NCI-H510A (cell line): ENCODE measurements at places on chromosomes 3 and 15.

DNA sequence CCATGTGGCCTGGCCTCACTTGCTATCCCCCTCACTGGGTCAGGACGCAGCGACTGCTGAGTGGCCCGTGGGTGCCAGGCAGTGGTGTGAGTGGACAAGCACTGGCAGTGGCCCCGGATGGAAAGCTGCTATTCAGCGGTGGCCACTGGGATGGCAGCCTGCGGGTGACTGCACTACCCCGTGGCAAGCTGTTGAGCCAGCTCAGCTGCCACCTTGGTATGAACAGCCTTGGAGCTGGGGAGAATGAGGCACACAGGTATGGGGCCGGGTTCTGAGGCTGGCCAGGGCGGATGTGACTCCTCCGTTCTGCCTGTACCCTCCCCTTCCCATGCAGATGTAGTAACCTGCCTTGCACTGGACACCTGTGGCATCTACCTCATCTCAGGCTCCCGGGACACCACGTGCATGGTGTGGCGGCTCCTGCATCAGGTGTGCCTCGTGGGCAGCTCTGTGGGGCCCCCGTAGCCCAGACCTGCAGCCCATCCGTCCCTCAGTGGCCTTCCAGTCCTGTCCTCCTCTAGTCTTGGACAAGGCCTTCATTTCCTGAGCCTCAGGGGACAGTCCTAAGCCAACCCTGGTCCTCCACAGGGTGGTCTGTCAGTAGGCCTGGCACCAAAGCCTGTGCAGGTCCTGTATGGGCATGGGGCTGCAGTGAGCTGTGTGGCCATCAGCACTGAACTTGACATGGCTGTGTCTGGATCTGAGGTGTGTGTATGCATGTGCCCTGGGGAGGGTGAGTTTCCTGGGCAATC lies 28.2 kb downstream of the NBEAL2 start:
- DNase-seq: no peak

- no peak for DNase-seq
These were observed 87.8 kb downstream of the RYR3 start for GRCh38 chr15:33398555-33398954.

GRCh38 chr3:65500398-65501306 lies 538.1 kb downstream of the MAGI1 start:
- no peak for DNase-seq

DNA sequence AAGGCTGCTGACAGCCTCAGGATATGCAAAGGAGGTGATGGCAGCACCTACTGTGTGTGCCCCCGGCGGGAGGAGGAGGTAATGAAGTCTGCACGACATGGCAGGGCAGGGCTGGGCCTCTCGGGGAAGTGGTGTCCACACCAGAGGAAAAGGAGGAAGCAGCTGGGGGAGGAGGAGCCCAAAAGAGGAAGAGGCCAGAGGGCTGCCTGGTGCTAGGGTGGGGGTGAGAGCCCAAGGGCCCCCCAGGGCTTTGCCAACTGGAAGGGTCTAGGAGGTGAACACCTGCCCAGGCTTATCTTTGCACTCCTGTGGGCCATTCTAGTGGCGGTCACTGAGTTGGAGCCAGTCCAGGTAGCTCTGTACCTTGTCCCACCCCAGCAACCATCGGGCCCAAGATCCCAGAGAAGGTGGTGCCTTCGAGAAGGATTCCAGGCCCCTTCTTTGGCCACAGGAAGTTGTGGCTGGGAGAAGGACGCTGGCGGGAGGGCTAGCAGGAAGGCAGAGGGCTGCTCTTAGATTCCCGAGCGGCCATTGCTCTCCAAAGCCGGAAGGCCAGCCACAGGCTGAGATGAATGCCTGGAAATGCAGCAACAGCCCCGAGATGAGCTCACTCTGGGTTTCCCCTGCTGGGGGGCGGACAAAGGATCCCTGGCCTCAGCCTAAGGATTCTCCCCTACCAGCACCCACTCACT lies 7.0 kb downstream of the GNAI2 start:
- DNase-seq: no peak

GRCh38 chr3:69095636-69096035 lies 10.9 kb downstream of the ARL6IP5 start:
- no peak for DNase-seq

DNA sequence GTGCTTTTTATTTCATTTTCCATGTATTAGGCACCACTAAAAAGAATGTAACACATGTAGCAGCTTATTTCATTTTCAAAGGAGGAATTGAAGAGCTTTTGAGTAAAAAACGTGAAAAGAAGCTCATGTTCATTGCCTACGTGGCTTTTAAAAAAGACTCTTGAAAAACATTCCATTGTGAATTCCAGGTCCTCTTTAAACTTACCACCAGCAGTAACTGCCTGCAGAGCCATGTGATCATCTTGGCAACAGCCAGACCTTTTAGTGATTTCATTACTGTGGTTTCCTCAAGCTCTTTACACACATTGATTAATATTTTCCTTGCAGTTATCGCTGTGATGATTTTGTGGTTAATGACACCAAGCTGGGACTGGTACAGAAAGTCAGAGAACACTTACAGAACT lies 43.8 kb upstream of the FBXL22 start:
- no peak for DNase-seq

GRCh38 chr15:82111918-82112317 lies 66.1 kb upstream of the MEX3B start:
- no peak for DNase-seq

- DNase-seq: no peak
These were observed 25.3 kb downstream of the BFSP2 start for GRCh38 chr3:133424937-133425869.

GRCh38 chr15:60021589-60022378 lies 17.7 kb downstream of the FOXB1 start:
- no peak for DNase-seq

DNA sequence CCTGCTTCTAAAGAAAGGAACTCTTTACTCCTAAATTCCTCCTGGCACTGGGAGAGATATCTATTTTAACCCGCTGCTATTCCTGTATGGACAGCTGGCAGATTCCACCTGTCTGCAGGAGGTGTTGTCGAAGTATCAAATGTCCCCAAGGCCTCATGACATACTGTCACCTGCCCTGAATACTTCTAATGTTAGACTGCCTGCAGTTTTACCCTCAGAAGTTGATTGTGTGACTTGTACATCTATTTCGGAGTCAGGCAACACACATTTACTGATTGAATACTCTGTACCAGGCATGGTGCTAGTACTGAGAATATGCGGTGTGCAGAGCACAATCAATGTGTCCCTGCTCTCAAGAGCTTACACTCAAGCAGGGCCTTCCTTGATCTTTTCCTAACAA lies 38.6 kb downstream of the PDZRN3 start:
- DNase-seq: peak; percentile 36

DNA sequence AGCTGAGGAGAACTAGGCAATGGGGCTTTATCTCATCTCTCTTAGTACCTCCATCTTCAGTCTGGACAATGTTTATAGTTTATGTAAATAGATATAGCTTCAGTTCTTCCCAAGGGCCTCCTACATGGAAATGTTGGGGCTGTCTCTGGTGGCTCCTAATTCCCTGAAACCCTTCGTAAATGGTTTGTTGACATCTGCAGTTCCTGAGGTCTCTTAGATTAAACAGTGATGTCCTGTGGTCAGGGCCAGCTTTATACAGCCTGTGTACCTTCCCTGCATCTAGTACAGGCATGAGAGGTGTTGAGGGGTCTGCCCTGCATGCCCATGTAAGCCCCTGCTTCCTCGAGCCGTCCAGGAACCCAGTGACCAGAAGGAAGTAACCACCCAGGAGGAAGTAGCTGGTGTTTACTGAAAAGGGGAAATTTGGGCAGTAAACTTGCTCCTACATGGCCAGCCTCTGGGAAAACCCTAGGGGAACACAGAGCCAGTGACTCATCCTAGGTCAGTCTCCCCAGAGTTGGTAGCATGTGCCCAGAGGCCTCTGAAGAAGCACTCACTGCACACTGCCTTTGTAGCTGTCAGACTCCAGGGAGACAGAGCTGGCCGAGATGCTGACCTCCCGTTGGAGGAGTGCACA lies 4.7 kb upstream of the TBC1D2B start:
- no peak for DNase-seq

- DNase-seq: no peak
These were observed 361.4 kb upstream of the ICE2 start for GRCh38 chr15:60840306-60840702.

- DNase-seq: no peak
These were observed 138.8 kb downstream of the CACNA2D3 start for GRCh38 chr3:54261141-54261540.

GRCh38 chr3:182389071-182389815 lies 404.1 kb upstream of the ATP11B start:
- peak; percentile 69 for DNase-seq

DNA sequence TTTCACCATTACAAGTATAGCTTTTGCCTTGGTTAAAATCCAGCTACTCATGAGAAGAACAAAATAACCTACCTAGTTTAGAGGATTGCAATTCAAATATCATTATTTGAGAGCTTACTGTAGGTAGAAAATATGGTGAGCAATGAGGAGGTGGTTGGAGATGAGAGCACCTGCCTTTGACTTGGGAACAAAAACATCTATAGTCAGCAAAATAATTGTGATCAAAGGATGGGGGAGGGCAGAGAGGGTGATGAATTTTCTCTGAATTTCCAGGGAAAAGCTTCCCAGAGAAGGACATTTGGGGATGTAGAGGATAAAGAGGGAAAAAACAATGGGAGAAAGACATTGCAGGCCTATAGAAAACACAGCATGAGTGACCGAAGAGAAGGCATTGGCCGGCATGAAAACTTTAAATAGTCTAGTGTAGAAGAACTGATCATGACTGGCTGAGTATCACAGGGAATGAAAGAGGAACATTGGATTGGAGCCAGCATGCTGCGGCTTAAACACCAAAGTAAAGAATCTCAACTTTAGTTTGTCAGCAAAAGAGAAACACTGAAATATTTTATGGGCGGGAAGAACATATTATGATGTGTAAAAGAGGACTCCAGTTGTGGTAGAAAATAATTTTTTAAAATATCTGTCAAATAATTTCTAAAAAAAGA lies 581.3 kb downstream of the UNC13C start:
- DNase-seq: no peak

GRCh38 chr3:17805461-17805940 lies 63.1 kb upstream of the TBC1D5 start:
- no peak for DNase-seq

DNA sequence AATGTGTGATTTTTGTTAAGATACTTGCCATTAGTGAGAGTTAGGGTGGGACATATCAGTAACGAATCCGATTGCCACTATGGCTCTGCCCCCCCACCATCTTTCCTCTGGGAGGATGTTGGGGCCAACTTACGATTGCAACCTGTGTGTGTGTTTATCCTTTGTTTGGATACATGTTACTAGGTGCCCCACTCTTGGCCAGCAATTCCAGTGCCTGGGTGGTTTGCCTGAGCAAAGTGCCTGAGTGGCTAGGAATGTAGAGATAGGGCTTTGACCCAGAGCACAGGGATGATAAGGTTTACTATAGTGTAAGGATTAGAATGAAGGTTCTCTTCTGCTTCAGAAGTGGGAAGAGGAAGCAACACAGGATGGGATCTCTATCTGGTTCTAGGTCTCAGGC lies 231.8 kb downstream of the TP63 start:
- no peak for DNase-seq

DNA sequence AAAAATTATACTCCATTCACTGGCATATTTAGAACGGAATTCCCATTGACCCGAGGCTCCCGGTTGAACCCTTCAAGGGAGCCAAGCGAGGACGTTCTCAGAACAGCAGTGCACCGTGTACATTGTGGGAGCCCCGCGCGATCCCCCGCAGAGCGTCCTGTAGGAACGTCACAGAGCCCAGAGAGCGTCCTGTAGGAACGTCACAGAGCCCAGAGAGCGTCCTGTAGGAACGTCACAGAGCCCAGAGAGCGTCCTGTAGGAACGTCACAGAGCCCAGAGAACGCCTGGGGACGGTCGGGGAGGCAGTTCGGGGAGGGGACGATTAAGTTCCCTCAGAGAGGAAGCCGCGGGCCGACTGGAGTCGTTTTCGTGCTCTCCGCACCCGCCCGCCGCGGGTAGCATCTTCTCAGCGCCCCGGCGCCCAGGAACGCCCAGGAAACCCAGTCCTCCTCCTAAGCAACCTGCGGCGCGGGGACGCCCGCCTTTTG lies 506 bp upstream of the ATP1B3 start:
- DNase-seq: no peak

DNA sequence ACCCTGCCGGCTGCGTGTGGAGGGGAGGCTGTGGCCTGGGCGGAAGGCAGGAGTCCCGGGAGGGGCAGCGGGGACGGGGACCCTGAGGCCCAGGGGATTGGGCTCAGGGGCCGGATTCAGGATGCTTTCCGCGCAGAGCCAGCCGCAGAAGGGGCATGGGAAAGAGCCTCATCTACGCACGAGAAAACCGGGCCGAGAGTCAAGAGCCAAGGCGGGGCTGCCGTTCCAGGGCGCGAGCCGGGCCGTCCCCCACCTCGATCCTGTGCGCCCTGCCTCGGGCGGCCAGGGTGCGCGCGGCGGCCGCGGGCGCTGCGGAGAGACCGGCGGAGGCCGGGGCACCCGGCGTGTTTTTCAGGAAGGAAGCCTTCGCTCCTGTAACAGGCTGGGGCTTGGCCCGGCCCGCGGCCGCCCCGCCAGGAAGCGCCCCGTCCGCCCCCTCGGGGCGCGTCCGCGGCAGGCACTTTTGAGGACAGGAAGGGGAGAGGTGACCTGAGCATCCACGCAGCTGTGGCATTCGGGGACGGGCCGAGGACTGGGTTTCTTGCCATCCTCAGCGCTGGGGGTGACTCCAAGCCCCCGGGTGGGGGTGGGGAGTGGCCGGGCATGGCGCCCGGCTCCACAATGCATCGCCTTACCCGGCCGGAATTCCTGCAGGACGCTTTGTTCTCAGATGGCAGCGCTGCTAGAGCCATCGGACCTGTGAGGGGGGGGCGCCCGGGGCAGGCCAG lies 62.3 kb upstream of the GATA2 start:
- DNase-seq: no peak

DNA sequence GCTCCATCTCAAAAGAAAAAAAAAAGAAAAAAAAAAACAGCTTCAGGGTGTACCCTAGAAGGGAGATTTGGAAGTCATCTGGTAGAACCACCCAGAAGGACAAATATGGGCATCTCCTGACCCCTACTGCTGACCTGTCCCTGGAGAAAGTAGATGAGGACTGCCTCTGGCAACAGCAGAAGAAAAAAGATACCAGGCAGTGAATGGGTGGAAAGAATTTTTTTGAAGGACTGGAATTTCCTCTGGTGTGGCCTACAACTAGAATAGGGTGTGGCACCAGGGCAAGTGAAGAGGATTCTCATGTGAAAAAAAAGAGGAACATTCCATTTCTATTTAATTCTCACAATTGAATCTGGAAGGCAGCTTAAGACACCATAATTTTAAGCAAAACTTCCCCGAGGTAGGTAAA lies 3.1 kb downstream of the ANXA2 start:
- no peak for DNase-seq

GRCh38 chr15:26620528-26621458 lies 152.1 kb downstream of the GABRB3 start:
- no peak for DNase-seq

- DNase-seq: no peak
These were observed 39.2 kb downstream of the TMEM158 start for GRCh38 chr3:45186871-45187270.

GRCh38 chr15:62935300-62936081 lies 107.1 kb upstream of the TPM1 start:
- no peak for DNase-seq
